ENCODE measurements at places on chromosomes 12 and 14. TPM values are rescaled to one million over a fixed set of nuclear protein-coding genes. Genes with fewer than 3 reads are reported as not detected.

KCNMB4 gene
- total RNA-seq: 0.82 TPM

B4GALNT1 gene
- 1.5 TPM for total RNA-seq

AGAP2 gene
- total RNA-seq: 23.8 TPM

DNA sequence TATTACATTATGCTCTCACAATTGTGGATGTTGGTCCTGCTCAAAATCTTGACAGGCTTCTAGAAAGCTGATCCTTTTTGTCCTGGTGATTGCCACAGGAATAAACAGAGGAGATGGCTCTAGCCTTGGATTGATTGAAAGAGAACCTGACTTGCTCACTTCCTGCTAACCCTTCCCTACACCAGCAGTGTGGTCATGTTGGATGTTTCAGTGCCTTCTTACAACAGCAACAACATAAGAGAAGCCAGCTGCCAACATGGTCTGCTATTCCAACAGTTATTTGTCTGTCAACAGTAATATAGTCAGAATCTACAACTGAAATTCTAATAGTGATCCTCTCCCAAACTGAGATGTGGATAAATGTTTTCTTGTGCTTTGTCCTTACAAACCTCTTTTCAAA lies 311.6 kb upstream of the DIO2 start:
- H3K27me3 ChIP-seq: no peaks in the 10 kb centered on the region
- no peaks in the 10 kb centered on the region for H3K4me1 ChIP-seq
- no peak overlapping the region for H3K4me3 ChIP-seq
- no peak overlapping the region for H3K27ac ChIP-seq

DNA sequence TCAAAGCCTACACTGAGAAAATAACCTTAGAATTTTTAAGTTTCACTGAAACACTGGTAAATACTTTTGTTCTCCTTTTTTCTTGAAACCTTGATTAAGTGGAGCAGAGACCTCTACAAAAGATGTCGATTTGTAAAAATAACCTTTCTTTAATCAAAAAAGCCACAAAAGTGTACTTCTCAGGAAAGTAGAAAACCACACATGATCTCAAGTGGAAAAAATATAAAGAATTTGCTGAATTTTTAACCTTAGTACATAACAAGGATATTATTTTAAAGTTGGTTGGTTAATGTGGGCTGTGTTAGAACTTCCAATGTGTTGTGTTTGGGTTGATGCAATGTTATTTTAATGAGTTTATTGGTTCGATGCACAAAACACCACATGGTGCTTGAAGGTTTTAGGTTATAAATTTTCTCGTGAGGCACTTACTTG lies 8.6 kb downstream of the LGR5 start:
- H3K27ac ChIP-seq: no peak overlapping the region
- no peak overlapping the region for H3K4me3 ChIP-seq
- no peaks in the 10 kb centered on the region for H3K36me3 ChIP-seq
- no peaks in the 10 kb centered on the region for H3K4me1 ChIP-seq
- no peak for DNase-seq

DNA sequence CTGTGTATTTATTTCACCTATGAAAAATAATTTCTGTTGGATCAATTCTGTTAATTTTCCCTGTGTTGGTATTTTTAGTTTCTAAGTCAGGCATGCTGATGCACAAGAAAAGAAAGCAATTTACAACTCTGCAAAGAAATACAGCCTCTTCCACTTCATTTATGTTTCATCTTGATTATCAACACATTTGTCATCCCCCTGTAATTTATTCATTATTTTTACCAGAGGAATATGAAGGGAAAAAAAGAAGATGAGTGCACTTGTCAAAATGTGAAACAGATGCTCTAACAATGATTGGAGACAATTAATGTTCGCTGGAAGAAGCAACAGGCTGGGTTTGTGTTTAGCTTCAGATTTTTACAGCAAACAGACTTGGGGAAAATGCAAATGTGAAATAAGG lies 958.5 kb upstream of the SEL1L start:
- H3K27me3 ChIP-seq: no peaks in the 10 kb centered on the region
